ENCODE measurements at places on chromosomes 7 and 10.

DNA sequence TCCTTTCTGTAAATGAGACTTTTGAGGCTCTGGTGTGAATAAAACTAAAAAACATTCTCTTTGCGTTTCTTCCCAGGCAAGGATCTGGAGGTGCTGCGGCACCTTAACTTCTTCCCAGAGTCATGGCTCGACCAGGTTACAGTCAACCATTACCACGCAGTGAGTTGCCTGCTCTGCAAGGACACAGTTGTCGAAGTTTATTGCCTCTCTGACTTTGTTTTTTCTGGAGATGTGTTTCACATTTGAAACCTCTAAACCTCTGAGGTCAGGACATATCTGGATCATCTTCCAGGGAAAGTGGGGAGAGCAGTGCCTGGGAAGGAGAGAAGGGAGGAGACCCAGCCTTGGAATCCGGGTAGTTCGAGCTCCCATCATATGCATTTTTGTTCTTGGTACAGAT, 43.4 kb upstream of the PLEKHA1 start:
- H3K4me1 ChIP-seq, result peaks cover 1% of the 10 kb centered on the region
- DNase-seq, result no peak
- no peaks in the 10 kb centered on the region for H3K27me3 ChIP-seq
- H3K4me3 ChIP-seq, result no peak overlapping the region

GRCh38 chr10:988667-989545, 672 bp downstream of the GTPBP4 start:
- H3K27ac ChIP-seq, result no peak overlapping the region
- H3K4me3 ChIP-seq, result peak overlapping the region; percentile 94
- peaks cover 11% of the 10 kb centered on the region for H3K36me3 ChIP-seq
- DNase-seq, result no peak
- H3K27me3 ChIP-seq, result no peaks in the 10 kb centered on the region

DNA sequence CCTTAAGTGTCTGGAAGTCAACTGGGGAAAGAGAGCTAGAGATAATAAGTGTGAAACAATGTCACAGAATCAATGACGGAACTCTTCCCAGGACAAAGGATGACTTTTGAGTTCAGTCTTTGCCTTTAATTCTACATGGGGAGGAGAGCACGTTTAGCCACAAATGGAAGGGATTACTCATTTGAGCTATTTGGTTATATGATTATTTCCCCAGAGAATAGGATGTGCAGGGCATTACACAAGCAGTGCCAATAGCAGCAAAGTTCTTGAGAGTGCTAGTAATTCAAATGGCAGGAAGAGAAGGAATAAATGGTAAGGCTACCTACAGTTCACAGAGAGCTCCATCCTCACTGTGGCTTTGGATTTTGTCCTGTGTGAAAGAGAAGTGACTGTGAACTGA, 6.0 kb downstream of the EGFR start:
- peaks cover 12% of the 10 kb centered on the region for H3K27me3 ChIP-seq
- H3K4me3 ChIP-seq, result no peak overlapping the region
- DNase-seq, result no peak
- H3K36me3 ChIP-seq, result no peaks in the 10 kb centered on the region
- peaks cover 2% of the 10 kb centered on the region for H3K4me1 ChIP-seq

GRCh38 chr7:121151774-121152221, 163.3 kb downstream of the CPED1 start:
- no peaks in the 10 kb centered on the region for H3K27me3 ChIP-seq
- H3K27ac ChIP-seq, result no peak overlapping the region
- no peaks in the 10 kb centered on the region for H3K4me1 ChIP-seq
- no peaks in the 10 kb centered on the region for H3K36me3 ChIP-seq
- no peak overlapping the region for H3K4me3 ChIP-seq
